Heart left ventricle (tissue), 16 donors: ENCODE measurements at places on chromosomes 6 and 20. TPM values are rescaled to one million over a fixed set of nuclear protein-coding genes. Genes with fewer than 3 reads are reported as not detected.

ELOVL2 gene
- 1.3 TPM for polyA plus RNA-seq

POM121L2 gene
- not detected for polyA plus RNA-seq

TGM6 gene
- polyA plus RNA-seq, result not detected

- DNase-seq, result peak; percentile 28
Measured at GRCh38 chr6:155993240-155993639, 537.6 kb upstream of the NOX3 start.

GRCh38 chr6:142756215-142756630 is 188.8 kb downstream of the HIVEP2 start:
- DNase-seq, result peak; percentile 41

GRCh38 chr20:63430891-63431290 is 41.6 kb downstream of the KCNQ2 start:
- no peak for DNase-seq

DNA sequence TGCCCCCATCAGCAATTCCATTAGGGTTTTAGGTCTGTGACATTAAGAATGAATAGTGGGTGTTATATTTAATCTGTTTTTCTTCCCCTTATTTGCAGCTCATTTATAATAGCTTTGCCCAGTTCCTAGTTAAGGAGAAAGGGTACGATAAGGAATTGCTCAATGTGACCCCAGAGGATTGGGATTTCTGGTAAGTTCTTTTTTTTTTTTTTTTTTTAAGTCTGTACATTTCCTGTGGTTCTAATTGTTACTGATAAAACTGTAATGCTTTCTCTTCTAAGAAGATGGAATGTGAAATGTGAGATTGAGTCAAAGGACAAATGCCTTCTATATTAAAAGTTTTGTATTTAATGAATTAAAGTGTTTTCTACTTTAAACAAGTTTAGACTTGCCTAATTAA is 5.5 kb downstream of the NT5DC1 start:
- DNase-seq, result no peak

DNA sequence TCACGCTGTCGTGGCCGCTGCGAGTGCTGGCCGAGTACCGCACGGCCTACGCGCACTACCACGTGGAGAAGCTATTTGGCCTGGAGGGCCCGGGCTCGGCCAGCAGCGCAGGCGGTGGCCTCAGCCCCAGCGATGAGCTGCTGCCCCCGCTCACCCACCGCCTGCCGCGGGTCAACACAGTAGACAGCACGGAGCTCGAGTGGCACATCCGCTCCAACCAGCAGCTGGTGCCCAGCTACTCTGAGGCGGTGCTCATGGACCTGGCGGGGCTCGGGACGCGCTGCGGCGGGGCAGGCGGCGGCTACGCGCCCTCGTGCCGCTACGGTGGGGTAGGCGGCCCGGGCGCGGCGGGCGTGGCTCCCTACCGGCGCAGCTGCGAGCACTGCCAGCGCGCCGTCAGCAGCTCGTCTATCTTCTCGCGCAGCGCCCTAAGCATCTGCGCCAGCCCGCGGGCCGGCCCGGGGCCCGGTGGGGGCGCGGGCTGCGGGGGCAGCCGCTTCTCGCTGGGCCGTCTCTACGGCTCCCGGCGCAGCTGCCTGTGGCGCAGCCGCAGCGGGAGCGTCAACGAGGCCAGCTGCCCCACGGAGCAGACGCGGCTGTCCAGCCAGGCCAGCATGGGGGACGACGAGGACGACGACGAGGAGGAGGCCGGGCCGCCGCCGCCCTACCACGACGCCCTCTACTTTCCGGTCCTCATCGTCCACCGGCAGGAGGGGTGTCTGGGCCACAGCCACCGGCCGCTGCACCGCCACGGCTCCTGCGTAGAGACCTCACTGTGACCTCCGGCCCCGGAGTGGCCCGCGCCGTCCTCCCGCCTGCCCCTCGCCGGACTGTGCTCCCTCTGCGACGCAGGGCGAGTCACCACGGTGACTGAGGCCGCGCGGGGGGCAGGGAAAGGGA is 5.7 kb downstream of the TMEM151B start:
- no peak for DNase-seq

- no peak for DNase-seq
Measured at GRCh38 chr20:9027626-9028025, 41.3 kb upstream of the PLCB4 start.
